ENCODE measurements at places on chromosomes 4 and X.

DNA sequence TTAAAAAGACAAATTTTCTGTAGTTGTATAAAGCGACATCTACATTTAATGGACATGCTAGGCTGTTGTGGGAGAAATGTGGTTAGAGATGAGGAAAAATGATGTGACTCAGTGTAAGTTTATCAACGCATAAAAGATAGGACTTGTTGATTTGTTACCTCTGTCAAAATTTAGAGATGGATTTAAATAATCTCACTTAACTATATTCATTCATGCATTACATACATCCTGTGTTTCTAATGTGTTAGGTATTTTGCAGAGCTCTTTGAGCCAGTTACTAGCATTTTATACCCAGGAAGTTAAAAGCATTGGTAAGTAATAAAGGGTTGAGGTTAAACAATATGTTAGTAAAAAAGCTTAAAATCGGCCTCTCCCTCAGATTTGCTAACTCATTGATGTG is 34.3 kb downstream of the METAP1 start:
- no peak for DNase-seq

- no peak for DNase-seq
These were observed 1.5 kb downstream of the TMEM271 start for GRCh38 chr4:574346-575161.

- DNase-seq: no peak
These were observed 6.1 kb downstream of the TMEM156 start for GRCh38 chr4:39026096-39026495.

DNA sequence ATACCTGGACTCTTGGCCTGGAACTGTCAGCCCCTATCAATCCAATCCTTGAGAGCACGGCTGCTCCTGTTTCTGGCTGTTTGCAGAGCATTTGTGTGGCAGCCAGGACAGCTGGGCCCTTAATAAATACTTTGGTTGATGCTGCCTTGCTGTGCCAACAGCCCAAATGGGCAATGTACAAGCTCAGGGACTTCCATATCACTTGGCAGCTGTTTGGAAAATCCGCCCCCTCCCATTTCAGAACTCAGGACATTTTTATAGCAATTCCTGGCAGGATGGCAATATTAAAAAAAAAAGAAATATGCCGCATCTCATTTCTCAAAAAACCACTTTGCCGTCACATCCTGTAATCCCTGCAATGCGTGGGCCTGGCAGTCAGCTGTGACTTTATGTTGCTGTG is 218.9 kb downstream of the HS3ST1 start:
- no peak for DNase-seq

GRCh38 chr4:161320377-161320776 is 843.4 kb downstream of the FSTL5 start:
- no peak for DNase-seq

DNA sequence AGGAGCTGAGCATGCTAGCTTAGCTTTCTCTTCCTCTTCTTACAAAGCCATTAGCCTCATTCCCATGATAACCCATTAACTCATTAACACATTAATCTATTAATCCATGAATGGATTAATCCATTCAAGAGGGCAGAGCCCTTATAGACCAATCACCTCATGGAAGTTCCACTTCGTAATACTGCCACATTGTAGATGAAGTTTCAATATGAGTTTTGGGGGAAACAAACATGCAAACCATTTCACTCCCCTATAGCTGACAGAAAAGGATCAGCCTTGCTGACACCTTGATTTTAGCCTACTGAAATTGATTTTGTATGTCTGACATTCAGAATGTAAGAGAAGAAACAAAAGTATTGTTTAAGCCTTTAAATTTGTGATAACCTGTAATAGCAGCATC is 251.8 kb upstream of the GALNTL6 start:
- DNase-seq: no peak
